ENCODE measurements at places on chromosomes 5 and 9.

- DNase-seq = no peak
Measured at GRCh38 chr9:100377015-100377414, 24.3 kb upstream of the TEX10 start.

GRCh38 chr5:140041492-140042392 lies 1.4 kb downstream of the NRG2 start:
- no peak for DNase-seq

GRCh38 chr5:88956416-88956815 lies 73.4 kb upstream of the MEF2C start:
- DNase-seq = no peak

DNA sequence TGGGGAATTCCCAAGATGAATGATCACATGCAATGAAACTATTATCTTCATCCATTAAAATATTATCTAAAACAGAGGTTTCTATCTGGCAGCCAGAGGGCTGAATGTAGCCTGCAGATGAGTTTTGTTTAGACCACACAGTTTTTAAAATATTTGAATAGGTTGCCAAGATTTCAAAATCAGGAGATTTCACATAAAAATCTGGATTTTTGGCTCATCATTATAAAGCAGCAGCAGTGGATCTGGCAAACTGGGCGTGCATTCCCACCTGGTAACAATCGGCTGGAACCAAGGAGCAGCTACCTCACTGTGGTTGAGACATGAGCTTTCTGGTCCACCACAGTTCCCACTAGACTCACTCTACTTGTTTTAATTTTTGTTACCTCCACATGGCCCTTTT lies 155.1 kb downstream of the BNC2 start:
- DNase-seq = peak; percentile 91

GRCh38 chr9:97487107-97487506 lies 14.4 kb upstream of the TMOD1 start:
- DNase-seq = no peak

- no peak for DNase-seq
Measured at GRCh38 chr9:5630081-5630507, 1.2 kb downstream of the RIC1 start.

DNA sequence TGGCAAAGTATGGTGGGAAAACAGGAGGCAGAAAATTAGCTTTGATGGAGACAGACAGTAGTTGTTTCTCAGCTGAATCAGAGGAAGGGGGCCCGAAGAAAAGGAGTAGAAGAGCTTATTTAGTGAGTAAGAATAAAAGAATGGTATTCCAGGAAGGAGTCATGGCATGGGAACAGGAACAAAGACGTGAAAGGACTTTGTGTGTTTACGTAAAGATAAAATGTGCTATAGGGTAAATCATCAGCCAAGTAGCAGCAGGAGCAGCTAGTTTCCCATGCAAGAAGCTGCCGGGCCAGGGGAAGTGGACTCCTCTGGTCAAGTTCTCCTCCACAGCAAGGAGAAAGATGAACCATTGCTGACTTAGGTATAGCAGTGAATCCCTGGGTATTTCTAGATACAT lies 454.5 kb downstream of the HINT1 start:
- DNase-seq = no peak

DNA sequence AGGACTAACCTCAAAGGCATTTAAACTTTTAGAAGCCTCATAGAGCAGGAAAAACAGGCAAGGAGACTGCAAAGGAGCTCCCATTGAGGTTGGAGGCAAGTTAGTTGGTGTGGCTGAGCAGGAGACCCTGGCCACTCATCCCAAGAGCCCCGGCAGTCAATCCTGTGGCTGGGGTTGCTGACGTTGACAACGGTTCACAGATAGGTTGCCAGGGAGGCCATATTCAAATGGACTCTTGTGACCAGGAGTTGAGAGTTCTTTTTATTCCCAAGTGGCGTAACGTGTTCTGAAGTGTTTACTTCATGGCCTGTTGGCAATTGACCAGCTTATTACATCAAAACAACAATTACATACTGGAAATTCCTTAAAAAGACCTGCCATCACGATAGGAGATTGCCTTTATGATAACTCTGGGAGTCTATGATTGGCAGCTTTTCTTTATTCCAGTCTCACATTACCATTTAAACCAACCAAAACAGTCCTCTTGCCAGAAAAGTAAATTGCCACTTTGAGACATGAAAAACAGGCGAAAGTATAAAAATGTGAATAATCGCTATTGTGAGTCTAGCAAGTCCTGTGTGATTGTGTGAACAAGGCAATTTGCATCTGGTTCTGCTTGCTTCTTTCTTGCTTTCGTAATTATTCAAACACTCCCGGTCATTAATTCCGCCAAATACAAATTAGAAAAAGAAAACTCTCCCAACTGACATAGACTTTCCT lies 394.9 kb downstream of the MED10 start:
- DNase-seq = no peak

DNA sequence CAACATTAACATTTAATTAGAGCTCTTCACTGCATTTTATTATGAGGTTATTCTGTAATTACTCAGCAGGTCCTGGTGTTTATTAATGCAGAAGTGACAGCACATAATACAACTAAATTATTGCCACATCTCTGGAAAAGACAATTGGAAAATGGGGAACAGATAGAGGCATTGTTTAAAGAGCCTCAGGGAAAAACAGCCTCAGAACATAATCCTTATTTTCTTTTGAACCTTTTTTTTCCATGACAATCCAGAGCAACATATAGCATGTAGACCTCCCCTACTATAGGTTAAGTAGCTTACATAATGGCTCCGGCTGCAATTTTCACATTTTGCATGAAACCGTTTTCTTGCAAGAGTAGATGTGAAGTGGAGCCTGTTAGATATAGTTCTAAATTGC lies 87.2 kb downstream of the RMI1 start:
- no peak for DNase-seq

DNA sequence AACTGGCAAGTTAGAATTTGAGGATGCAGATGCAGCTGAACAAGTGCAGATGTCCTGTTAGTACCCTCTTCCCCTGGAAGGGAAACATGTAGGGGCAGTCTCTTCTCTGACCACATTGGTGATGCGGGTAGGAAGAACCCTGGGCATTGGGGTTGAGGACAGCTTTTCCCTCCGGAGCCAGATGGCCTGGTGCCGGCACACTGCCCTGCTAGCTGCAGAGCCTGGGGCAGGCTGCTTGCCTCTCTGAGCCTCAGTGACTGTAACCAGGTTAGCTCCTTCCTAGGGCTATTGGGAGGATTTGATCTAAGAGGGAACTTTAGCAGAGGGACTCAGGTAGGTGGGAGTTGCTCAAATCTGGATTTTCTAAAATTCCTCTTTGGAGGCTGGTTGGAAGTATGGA lies 148.4 kb downstream of the HSPA4 start:
- DNase-seq = no peak

DNA sequence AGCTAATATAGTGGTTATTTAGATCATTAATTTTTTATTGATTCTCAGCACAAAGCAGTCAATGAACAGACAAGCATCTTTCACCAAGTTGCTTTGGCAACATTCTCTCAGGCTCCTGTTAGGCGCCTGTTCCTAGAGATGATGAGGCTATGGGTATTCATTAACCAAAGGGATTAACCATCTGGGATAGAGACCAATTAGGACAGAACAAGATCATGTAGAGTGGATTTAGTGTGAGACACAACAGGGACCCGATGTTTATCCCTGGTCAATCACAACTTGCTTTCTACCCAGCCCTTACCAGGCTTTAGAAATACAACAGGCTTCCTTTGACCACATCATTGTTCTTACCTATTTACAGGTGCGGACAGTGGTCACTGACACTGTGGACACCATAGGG lies 82.2 kb downstream of the PJA2 start:
- DNase-seq = no peak

GRCh38 chr5:132655821-132656773 lies 1.9 kb upstream of the IL13 start:
- DNase-seq = no peak

DNA sequence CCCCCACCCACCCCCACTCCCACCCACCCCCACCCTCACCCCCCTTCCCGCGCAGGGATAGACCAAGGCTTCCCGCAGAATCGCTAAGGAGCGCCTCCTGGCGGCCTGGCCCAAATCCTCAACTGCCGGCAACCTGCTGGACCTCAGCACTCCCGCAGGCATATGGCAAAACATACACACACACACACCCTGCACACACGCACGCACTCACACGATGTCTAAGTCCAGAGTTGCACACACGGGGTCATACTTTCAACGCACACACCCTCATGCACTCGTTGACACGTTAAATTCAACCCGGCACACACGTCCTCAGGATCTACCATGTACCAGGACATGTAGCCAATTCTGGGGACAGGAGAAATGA lies 1.7 kb downstream of the CPLX2 start:
- no peak for DNase-seq

GRCh38 chr9:71582347-71582746 lies 186.0 kb downstream of the CEMIP2 start:
- no peak for DNase-seq

DNA sequence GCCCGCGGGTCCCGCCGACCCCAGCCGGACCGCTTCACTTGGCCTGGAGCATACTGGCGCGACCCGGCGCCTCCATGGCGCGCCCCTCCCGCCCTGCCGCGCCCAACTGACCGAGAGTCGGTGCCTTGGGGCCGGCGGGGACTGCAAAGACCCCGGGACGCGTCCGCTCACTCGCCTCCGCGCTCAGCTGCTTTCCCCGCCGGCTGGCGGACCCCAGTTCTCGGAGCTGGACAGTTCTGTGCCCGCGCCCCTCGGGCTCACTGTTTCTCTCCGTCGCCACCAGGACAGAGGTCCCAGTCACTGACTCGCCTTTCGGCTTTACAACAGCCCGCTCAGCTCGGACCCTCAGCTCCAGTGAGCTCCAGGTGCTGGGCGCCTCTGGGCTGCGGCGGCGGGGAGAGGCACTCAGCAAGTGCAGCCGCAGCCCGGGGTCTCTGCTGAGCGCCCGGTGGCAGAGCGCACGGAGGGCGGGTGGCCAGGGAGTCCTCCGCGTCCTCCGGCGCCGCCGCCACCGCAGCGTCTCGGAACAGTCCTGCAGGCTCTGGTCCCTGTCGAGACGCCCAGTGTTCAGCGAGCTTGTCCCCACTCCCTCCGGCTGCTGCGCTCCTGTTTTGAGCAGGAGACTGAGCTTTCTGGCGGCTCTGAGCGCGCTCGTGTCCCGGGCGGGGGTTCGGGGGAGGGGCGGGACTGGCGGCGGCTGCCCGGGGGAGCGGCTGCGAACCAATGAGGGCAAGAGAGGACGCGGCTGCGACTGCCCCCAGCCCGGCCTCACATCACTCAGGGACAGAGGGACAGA lies at the start of gene SMIM32:
Gene SMIM32, minus strand, starts transcription at position 637 of the 796 bp plus-strand sequence. CDS start 638 bp downstream, outside the sequence.
- no peak for DNase-seq

- no peak for DNase-seq
Measured at GRCh38 chr9:101212661-101213060, 172.1 kb downstream of the BAAT start.

DNA sequence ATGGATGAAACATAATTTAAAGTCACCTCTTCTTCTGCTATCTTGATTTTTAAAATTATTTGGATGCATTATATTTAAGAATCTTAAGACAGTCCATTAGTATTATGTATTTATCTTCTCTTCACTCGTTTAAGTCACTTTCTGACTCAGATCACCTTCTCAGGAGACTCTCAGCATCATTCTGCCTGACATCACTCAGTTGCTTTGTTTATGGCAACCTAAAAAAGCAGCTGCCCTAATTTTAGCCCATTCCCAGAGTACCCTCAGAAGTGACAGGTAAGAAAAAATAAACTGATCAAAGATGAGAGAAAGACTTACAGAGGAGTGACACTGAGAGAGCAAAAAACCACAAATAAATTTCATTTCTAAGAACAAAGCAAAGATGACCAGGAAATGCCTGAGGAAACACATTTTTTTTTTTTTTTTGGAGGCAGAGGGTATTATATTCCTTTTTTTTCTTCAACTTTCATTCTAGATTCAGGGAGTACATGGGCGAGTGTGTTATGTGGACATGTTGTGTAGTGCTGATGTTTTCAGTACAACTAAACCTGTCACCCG lies 140.5 kb downstream of the MUSK start:
- DNase-seq = no peak

GRCh38 chr9:22054076-22054475 lies 45.0 kb upstream of the CDKN2B start:
- DNase-seq = no peak

- DNase-seq = no peak
Measured at GRCh38 chr9:130042406-130042884, 544 bp downstream of the FNBP1 start.

DNA sequence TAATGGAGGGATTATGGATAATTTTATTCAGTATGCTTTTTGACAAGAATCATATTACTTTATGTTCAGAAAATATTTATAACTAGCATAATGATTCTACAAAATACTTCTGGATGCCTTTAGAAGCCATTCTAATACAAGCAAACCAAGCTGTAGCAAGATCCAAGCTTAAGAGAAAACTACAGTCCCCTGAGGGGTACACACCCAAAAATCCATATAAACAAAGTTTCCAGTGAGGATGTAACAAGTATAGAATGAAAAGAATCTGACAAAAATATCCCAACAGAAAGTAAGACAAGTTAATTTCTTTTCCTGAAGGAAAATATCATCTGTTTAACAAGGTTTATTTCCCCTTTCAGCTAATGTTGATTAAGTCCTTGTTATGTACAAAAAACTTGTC lies 53.9 kb downstream of the MLLT3 start:
- DNase-seq = no peak

GRCh38 chr5:5139777-5140478 lies at the start of gene ADAMTS16:
Gene ADAMTS16 (plus strand): TSS chr5:5140330. CDS start chr5:5140468, 138 bp downstream.
- no peak for DNase-seq

GRCh38 chr9:113931140-113931539 lies 55.0 kb downstream of the ZNF618 start:
- no peak for DNase-seq

DNA sequence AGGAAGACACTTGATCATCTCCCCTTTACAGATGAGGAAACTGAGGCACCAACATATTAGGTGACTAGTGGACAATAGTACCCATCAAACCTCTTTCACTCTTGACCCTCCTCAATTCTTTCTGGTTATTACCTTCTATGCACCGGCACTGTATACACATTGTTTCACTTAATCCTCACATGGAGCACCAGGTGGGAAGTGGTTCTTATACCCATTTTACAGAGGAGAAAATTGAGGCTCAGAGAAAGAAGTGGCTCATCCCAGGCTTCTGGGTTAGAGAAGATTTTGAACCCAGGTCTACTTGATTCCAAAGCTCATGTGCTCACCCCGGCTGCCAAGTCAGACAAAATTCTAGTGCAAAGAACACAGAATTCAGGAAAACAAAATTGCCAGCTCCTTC lies 17.4 kb upstream of the DENND1A start:
- no peak for DNase-seq

GRCh38 chr9:105194234-105194633 lies 50.2 kb upstream of the SLC44A1 start:
- no peak for DNase-seq

DNA sequence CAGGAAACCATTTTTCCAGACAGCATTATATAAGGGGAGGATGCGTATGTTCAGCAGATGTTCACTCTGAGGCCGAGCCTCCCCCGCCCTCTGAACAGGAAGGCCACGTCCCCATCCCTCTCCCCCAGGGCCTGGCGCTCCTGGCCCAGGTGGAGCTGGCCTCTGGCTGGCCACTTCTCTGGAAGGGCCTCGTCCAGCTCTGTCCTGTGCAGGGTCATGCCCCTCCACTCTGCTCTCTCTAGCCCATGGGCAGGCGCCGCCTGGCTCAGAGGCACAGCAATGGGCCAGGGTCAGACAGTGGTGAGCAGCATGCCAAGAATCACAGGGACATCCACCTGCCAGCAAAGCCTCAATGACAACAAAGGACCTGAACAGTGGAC lies 34.2 kb downstream of the ADAMTS2 start:
- no peak for DNase-seq
